ENCODE measurements at places on chromosomes 4 and X. TPM values are rescaled to one million over a fixed set of nuclear protein-coding genes. Genes with fewer than 3 reads are reported as not detected.

DNA sequence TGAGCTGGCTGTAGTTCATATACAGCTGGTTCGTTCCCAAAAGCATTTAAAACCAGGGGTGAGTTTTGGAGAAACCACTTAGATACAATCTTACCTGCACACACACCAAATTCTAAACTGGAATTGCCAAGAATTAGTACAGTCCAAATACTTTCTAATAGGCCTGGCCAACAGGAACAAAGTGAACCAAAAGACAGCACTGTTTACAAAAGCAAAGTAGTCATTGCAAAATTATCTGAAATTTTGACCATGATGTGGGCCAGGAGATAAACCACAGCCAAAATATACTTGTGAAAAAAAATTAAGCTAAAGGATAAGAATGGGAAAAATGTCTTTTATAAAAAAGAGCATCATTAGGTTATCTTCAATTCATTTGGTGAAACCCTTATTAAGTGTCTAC lies 37.9 kb upstream of the NAP1L5 start:
- DNase-seq, result peak; percentile 52

- no peak for DNase-seq
Measured at GRCh38 chr4:99614491-99614890, 39.9 kb downstream of the MTTP start.

DNA sequence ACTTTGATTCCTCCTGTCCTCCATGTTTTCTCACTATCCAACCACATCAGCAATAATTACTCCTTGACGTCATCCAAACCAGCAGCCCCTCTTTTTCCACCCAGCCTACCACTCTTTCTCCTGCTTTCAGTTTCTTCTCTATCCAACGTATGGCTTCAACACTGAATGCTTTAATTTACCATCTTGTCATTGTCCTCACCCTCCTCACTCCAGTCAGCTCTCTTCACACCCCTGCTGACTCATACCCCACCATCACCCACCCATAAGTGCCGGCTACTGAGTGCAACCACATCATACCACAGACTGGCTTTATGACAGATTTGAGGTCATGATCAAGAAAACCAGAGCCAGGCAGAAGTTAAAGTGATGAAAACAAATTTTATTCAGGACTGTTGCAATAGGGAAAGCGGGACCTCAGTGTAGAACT lies 9.8 kb upstream of the ANXA5 start:
- peak; percentile 96 for DNase-seq

- no peak for DNase-seq
Measured at GRCh38 chr4:142700531-142700930, 145.6 kb downstream of the INPP4B start.

- DNase-seq, result no peak
Measured at GRCh38 chrX:120672841-120673530, 43.1 kb upstream of the C1GALT1C1 start.

- DNase-seq, result peak; percentile 52
Measured at GRCh38 chrX:112614640-112615039, 65.1 kb downstream of the LHFPL1 start.

GRCh38 chr4:58602731-58603359 lies 1492.7 kb upstream of the IGFBP7 start:
- DNase-seq, result no peak

DNA sequence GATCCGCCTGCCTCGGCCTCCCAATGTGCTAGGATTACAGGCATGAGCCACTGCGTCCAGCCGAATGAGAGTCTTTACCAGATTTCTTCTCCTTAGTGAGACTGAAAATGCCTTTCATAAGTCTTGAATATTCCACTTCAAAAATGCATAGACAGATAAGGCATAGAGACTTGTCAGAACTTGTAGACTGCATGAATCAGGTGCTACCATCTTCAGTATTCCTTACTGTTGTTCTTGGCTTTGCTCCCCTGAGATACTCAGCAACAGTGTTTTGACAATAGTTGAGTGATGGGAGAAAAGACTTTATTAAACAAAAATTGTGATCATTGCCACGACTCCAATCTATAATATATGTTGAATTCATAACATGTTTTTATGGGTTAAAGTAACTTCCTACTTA lies 11.0 kb downstream of the TKTL2 start:
- DNase-seq, result peak; percentile 1

DNA sequence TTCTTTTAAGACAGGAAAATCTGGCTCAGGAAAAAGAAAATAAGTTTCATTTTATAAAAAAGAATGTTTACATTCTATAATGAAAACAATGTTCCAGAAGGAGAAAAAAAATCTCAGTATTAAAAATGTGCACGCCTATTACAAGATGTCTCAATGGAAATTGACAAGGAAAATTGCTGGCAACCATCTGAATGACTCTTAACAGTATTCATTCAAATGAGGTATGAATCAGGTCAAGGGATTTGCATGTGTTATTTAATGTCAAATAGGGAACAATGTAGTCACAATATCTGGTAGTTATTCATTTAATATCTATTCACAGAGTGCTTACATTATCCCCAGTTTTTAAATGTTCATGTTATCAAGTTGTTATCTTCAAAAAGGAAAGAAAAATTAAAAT lies 208.4 kb upstream of the TRAM1L1 start:
- DNase-seq, result no peak

CXCL1 gene
- total RNA-seq, result 2.3 TPM

ARX gene
- not detected for total RNA-seq

RTL3 gene
- not detected for total RNA-seq

DIAPH2 gene
- total RNA-seq, result 18.0 TPM

OR13H1 gene
- not detected for total RNA-seq
